ENCODE measurements at places on chromosomes 4 and X.

DNA sequence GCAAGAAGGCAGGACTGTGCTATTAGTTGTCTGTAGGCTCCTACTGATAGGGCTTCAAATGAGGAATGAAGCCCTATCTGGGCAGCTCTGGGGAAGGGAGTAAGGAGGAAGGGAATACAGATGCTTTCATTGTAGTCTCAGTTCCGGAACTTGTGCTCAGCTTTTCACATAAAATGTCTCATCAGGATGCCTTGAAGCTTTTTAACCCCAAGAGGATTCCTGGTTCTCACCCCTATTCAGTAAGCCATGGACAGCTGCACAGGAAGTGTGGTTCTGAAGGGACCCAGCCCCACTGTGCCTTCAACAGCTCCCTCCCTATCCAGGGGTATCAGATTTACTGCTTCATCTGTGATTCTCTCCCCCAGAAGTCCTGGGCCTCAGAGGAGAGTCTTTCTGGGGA lies 5.0 kb downstream of the ARMCX5 start:
- no peak for DNase-seq

DNA sequence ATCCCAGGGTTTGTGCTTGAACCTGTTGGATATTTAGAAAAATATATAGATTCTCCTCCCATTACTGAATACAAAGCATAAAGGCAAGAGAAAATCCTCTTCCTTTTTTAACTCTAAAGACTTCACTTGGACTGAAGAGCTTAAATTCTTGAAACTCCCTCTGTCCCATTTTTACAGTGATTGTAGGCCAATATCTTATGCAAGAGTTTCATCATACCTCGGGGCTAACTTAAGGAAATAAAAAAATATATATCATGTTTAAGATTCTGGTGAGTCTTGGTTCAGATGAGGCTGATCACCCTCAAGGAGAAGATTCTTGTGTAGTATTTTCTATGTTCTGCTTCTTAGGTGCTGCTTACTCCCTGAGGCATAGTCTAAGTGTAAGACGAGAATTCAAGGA lies 1449.6 kb downstream of the C4orf33 start:
- DNase-seq: no peak

- DNase-seq: no peak
These were observed 118.4 kb upstream of the WDR17 start for GRCh38 chr4:175947117-175947722.

- DNase-seq: no peak
These were observed 633.5 kb downstream of the RAPGEF2 start for GRCh38 chr4:159736411-159736810.

GRCh38 chrX:123990602-123991001 lies 29.1 kb downstream of the STAG2 start:
- no peak for DNase-seq

- no peak for DNase-seq
These were observed 106.2 kb downstream of the MAML3 start for GRCh38 chr4:140047786-140048185.

- DNase-seq: no peak
These were observed 230.6 kb downstream of the PCDH7 start for GRCh38 chr4:30950737-30951136.

DNA sequence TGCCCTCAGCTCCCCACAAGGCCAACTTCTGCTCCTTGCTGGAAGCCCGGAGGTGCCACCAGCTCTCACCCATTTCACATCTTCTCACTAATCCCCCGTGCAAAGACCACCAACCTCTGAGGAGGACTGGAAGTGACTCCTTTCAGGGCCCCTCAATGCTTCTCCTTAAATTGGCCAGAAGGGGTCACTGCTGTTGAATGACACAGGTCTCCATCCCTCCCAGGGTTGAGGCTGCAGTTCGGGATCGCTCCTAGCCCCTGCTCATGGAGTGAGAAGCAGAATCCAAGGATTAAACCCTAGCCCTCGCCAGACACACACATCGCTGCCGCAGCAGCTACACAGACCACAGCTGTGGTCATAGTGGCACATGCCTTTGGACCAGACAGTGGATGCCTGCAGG lies 279.5 kb upstream of the TAPT1 start:
- no peak for DNase-seq

GRCh38 chr4:15890246-15890829 lies 48.2 kb downstream of the FGFBP1 start:
- no peak for DNase-seq

GRCh38 chr4:26212528-26212927 lies 108.3 kb upstream of the RBPJ start:
- DNase-seq: no peak

GRCh38 chrX:53685711-53686110 lies 808 bp downstream of the HUWE1 start:
- DNase-seq: no peak

- no peak for DNase-seq
These were observed 1.5 kb downstream of the KLF8 start for GRCh38 chrX:56233682-56234081.

- no peak for DNase-seq
These were observed 331 bp downstream of the SETD7 start for GRCh38 chr4:139555705-139556070.

- no peak for DNase-seq
These were observed 71.3 kb upstream of the PDHA1 start for GRCh38 chrX:19272452-19272851.

DNA sequence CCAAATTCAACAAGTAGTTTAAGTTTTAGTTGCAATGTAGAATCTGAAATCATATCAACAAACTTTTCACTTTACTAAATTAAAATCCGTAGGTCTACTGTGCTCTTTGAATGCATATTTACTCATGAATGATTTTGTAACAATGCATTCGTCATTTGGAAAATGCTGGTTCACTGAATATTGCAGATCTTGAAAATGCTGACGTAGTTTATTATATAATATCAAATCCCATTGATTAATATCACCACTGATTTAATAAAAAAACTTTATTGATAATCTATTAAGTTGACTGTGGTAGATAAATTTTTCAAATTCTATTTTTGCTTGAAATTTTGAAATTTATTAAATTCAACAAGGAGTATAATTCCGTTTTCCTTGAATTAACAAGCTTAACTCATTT lies 540.0 kb downstream of the GRID2 start:
- DNase-seq: no peak

DNA sequence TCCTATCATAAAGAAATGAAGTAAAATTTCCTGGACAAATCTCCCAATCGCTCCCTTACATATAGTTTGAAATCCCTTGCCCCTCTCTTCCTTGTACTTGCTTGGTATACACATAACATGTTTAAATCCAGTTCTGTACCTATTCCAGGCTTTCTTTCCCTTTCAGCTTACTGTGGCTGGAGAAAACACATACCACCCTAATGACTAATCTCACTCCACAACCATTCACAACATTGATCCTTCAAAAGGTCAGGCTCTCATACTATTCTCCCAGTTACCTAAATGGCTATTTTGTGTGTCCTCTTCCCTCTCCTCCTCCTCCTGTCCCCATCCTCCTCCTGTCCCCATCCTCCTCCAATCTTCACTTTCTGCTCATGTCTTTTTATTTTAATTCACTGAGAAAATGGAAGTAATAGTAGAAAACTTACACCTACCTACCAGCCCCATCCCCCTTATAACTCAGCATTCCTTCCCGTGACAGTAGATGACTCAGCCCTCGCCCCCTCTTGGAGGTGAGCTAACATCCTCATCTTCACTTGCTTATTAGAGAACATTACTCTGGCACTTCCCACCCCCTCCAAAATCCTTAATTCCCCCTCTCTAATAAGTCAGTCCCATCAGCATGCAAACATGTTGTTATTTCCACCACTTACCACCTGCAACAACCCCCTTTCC lies 77.5 kb downstream of the IL15 start:
- DNase-seq: peak; percentile 72

DNA sequence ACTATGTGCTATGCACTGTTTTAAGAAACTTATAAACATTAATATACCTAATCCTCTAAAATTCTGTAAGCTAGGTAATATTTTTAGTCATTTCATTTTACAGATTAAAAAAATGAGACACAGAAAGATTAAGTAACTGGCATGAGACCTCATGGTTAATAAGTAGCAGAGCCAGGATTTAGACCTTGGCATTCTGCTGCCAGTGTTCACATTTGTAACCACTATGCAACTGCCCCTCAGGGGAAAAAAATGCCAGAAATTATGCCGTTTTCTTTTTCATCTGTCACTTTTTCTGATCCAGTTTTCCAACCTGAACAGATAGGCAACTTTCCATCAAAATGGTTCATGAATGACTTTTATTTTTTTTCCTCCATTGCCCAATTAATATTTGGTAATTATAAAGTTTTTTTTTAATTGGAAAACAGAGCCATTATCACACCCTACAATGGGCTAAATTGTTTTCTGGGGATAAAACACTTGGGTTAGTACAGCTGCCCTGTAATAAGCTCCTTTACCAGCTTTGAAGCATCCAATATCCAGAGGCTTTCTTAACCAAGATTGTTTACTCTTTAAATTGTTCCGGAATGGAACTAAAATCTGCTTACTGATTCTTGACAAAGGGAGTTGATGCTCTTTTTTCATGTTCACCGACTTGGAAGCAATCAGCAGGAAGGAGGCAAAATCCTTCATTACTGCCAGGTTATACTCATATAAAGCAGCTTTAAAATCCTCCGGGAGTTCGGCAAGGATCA lies 56.4 kb upstream of the DDX60 start:
- peak; percentile 40 for DNase-seq

- DNase-seq: no peak
These were observed 221.2 kb upstream of the PABPC4L start for GRCh38 chr4:134422776-134423175.

GRCh38 chrX:106177982-106178321 lies 9.8 kb downstream of the PWWP3B start:
- no peak for DNase-seq

DNA sequence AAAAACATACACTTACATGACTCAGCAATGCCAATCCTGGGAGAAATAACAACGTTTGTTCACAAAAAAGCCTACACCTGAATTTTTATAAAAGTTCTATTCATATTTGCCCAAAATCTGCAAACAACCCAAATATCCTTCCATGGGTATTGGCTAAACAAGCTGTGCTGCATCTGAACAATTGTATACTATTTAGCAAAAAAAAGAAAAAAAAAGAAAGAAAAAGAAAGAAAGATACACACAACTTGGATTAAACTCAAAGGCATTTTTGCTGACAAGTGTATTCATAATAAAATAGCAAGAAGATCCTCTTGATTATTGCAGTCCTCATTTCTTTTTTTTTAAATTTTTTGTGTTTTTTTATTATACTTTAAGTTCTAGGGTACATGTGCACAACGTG lies 24.5 kb upstream of the MAGEA3 start:
- DNase-seq: no peak

DNA sequence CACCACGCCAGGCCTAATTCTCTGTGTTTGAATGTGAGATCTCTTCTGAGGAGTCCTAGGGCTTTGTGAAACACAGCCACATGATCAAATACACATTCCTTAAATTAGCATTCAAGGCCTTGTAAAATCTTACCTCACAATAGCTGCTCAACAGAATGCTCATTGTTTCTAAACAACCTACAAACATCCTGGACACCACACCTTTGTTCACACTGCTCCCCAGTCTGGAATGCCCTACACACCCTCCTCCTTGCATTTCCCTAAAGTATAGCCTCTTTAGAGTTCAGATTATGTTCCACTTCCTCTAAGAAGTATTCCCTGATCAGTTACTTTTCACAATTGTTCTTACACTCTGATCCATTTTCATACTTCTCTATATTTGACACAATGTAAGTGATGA lies 110.6 kb downstream of the AGTR2 start:
- no peak for DNase-seq

DNA sequence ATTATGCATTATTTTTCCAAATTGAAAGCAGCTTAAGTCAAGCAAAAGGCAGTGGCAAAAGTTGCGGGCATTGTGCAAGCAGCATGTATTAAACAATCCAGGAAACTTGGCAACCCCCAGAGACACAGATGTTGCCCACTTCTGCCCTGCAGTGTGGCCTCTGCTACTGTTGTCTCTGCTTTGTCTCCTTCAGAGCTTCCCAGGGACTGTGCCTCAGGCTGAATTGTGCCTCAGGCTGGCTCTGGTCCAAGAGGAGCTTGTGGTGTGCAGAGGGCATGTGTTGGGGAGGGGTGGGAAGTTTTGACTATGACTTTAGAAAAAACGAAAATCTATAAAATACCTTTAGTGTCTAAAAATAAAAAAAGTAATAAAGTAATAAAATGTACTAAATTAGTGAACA lies 201.4 kb downstream of the CCSER1 start:
- peak; percentile 10 for DNase-seq

DNA sequence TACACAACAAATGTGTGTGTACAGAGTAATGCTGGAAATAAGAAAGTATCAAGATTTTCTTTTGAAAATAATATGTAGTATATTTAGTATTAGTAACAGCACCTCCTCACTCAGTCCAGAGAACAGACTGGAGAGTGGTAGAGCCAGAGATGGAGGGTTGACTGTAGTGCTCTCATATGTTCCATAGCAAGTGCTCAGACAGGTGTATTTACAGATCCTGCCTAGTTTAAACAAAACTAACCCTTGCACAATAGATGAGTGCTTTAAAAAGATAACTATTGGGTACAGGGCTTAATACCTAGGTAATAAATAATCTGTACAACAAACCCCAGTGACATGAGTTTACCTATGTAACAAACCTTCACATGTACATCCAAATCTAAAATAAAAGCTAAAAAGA lies 381.0 kb upstream of the EMCN start:
- no peak for DNase-seq

GRCh38 chrX:96841325-96841724 lies 42.4 kb upstream of the RPA4 start:
- DNase-seq: no peak

DNA sequence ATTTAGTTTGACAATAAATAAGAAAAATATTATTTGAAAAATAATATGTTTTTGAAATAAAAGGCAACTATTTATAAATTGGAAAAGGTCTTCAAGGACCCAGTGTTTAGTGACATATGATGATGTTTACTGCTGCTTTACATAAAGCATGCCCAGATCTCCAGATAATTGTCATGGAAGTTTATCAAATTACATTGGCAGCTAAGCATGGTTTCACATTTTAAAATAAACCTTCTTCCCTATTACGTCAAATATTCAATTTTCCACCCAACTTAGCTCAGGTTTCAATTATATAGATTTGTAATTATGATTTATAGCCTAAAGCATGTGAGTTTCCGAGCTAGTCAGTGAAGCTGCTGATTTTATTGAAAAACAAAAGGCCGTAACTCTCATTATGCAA lies 417.2 kb downstream of the CFAP47 start:
- DNase-seq: no peak

DNA sequence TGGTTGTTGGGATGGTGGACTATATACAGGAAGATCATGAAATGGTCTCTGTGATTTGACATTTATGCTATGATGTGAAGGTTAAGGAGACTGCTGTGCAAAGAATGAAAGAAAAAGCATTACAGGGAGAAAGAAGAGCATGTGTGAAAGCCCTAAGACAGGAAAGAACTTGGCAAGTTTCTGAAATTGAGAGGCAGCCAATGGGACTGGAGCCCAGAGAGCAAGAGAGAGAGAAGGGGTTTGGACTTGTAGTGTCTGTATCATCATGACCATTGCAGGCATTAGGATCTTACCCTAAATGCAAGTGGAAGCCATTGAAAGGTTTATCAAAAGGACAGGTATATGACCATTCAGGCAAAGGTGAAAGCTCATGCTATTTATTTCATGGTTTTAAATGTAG lies 147.1 kb downstream of the NAA11 start:
- DNase-seq: no peak

Measured in retinal pigment epithelial cell (primary cell).